ENCODE measurements at places on chromosomes 6 and 20.

DNA sequence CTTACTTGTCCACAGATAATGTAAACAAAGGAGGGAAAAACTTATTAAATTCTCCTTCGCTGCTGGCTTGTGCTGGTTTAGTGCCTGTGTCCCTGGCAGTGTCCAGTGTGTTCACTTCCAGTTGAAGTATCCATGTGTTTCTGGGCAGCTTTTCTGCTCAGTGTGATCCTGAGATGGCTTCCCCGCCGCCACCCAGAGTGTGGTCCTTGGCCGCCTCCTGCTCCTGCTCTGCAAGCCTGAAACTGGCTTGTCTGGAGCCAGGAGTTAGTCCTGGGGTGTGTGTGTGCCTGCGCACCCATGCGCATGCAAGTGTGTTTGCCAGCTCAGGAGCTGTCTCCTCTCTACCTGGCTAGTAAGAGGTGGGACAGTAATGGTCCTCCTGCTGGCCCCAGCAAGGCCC, 7.2 kb downstream of the BTBD3 start:
- no peak for DNase-seq

DNA sequence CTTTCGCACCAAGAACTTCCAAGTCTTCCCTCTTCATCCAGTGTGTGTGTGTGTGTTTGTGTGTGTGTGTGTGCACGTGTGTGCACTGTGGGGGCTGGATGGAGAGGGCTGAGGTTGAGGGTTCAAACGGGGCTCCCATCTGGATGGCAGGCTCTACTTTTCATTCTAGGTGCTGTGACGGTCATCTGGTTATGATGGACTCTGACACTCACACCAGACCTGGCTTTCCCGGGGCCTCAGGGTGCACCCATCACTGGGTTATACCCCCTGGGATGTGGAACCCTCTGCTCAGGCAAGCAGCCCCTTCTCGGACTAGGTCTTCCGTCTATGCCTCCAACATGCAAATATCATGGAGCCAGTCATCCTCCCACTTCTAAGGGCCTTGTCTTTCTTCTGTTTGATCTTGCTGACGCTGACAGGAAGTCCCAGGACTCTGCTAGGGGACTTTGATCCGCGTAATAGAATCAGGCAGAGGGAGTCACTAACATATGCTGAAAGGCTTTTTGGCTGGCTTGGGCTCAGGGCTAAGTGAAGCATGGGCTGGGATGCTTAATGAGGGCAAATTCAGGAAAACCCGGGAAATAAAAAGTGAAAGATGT, 313.6 kb downstream of the CDC5L start:
- no peak for DNase-seq

DNA sequence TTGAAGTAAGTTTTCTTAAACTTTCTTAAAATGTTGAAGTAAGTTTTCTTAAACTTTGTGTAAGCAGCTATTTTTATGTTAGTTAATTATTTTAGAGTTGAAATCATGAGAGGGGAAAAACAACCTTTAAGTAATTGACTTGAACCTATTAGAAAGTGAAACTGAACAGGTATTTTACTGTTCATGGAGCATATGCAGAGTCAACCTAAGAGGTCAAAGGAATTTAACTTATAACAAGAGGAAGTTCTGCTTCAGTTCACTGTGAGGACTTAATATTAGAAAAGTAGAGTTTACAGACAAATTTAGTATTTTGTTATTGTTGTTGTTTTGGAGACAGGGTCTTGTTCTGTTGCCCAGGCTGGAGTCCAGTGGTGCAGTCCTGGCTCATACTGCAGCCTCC, 38.0 kb downstream of the CDYL start:
- no peak for DNase-seq

- DNase-seq, result no peak
These were observed 106.3 kb downstream of the PRKN start for GRCh38 chr6:162621246-162621645.

GRCh38 chr6:77290798-77291197, 172.5 kb downstream of the HTR1B start:
- DNase-seq, result no peak

DNA sequence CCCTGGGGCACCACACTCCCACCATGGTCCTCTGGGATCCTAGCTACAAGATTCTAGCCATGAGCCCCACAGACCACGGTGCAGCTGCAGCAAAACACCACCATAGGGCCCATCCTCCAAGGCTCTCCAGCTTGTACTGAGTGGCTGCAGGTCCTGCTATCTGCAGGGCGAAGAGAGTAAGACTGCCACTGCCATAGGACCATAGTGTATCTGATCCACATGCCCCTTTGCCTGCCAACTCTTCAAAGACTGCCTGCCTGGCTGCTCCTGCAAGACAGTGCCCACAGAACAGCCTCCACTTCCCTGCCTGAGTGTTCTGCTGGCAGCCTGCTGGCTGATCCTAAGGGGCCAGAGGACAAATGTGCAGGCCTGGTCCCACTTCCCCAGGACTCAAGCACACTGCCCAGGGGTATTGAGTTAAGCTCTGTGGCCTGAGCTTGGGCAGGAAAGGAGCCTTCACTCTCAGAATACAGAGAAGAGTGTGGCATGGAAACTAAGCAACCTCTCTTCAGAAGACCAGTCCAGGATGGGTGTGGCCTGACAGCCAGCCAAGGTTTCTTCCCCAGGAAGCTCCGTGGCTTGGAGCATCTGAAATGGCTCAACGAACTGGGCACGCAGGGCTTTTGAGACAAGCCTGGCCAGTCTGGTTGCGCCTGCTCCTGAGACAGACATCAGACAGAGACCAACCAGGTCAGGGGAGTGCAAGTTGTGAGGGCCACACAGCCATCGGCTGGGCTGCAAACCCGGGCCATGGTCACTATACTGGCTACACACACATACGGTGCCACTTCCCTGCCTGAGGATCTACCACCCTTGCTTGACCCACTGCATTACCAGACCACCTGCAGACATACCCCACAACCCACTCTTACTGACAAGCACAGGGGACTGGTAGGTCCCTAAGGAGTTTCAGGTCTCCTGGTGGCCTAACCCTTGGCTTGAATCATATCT, 54.5 kb downstream of the RNGTT start:
- no peak for DNase-seq

- no peak for DNase-seq
These were observed 573 bp upstream of the IFNGR1 start for GRCh38 chr6:137219664-137220252.

Data from right renal pelvis (tissue), 4 donors.